ENCODE measurements at places on chromosomes 12 and 14. TPM values are rescaled to one million over a fixed set of nuclear protein-coding genes. Genes with fewer than 3 reads are reported as not detected.
A peak's percentile ranks its signal among the peaks of the same experiment; 100 is the strongest.

GRCh38 chr12:113813229-113813541 lies 152.9 kb downstream of the RBM19 start:
- H3K36me3 ChIP-seq = no peaks in the 10 kb centered on the region
- no peaks in the 10 kb centered on the region for H3K27me3 ChIP-seq
- H3K4me1 ChIP-seq = no peaks in the 10 kb centered on the region
- no peak overlapping the region for H3K27ac ChIP-seq

DNA sequence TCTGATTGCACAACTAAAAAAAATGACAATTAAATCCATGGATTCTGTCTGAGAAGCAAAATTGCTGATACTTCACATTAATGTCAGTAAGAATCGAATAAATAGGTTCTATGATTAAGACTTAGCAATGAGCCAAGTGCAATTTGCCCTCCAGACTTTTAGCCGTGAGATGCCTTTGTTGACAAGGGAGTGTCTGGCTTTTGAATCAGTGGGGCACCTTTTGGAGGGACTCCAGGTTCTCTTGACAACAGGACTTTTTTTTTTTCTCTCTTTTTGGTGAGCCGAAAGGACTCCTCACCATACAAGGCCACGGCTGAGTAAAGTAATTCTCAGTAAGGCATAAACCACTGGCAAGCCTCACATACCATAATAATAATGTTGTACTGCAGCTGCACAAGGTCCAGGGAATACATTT lies 4.7 kb upstream of the MDM1 start:
- no peaks in the 10 kb centered on the region for H3K27me3 ChIP-seq
- DNase-seq = no peak
- H3K4me3 ChIP-seq = no peak overlapping the region
- H3K27ac ChIP-seq = no peak overlapping the region

- no peaks in the 10 kb centered on the region for H3K36me3 ChIP-seq
- H3K4me3 ChIP-seq = no peak overlapping the region
Measured at GRCh38 chr12:14249368-14249767, 116.1 kb upstream of the ATF7IP start.

- no peaks in the 10 kb centered on the region for H3K4me1 ChIP-seq
- H3K27ac ChIP-seq = no peak overlapping the region
Measured at GRCh38 chr14:82362452-82362851, 828.8 kb upstream of the SEL1L start.

DNA sequence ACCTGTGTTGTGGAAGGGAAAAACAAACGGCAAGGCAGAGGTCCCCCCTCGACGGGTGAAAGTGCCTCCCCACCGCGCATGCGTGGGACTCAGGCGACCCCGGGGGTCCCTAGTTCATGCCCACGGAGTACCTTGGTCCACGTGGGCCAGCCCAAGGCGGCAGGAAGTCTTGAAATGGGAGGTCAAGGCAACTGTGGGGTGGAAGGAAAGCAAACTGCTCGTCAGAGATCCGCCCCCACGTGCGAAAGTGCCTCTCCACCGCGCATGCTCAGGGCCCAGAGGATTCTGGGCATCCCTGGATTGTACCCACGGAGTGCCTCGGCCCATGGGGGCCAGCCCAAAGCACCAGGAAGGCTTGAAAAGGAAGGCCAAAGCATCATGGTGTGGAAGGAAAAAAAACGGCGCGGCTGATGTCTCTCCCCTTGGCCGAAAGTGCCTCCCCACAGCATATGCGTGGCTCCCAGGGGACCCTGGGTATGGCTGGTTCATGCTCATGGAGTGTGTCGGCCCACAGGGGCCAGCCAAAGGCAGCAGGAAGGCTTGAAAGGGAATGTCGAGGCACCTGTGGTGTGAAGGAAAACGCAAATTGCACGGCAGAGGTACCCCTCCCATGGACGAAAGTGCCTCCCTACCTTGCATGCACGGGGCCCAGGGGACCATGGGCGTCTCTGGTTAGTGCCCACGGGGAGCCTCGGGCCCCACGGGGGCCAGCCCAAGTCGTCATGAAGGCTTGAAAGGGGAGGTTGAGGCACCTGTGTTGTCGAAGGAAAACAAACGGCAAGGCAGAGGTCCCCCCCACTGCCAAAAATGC lies 369.7 kb downstream of the ALG10 start:
- H3K36me3 ChIP-seq = no peaks in the 10 kb centered on the region
- no peak overlapping the region for H3K4me3 ChIP-seq
- no peak for DNase-seq
- no peak overlapping the region for H3K27ac ChIP-seq
- H3K4me1 ChIP-seq = no peaks in the 10 kb centered on the region

GRCh38 chr12:12899530-12900380 lies 8.4 kb downstream of the GPRC5A start:
- peaks cover 41% of the 10 kb centered on the region for H3K4me1 ChIP-seq
- no peaks in the 10 kb centered on the region for H3K36me3 ChIP-seq
- H3K4me3 ChIP-seq = peak overlapping the region; percentile 6
- peak overlapping the region; percentile 92 for H3K27ac ChIP-seq
- H3K27me3 ChIP-seq = no peaks in the 10 kb centered on the region
- DNase-seq = peak; percentile 69

DNA sequence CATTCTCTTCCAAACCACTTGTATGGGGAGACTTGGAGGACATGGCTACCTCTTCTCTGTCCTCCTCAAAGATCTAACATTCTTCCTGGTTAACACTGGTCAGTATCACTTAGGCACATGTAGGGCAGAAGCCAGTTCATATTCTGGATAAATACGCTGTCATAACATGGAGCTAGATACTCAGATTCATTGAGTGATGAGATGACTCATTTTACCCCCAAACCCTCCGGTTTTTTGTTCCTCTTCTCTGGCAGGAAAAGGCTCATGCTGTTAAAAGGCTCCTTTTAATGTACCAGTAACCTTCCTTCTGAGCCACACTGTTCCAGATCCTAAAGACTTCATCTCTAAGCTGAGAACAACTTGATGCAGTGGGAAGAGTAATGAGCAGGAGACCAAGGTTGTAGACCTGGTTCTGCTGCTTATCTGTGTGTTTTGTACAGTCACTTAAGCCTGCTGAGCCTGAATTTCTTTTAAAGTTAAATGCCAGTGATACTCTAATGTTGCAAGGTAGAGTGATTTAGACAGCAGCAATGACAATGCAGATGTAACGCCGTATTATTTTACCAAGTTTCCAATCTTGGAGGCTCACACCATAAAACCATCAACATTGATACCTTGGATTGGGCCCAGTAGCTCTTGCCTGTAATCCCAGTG lies 57.3 kb upstream of the ELK3 start:
- no peak overlapping the region for H3K4me3 ChIP-seq
- H3K36me3 ChIP-seq = no peaks in the 10 kb centered on the region
- H3K4me1 ChIP-seq = no peaks in the 10 kb centered on the region
- H3K27me3 ChIP-seq = no peaks in the 10 kb centered on the region
- DNase-seq = no peak

DNA sequence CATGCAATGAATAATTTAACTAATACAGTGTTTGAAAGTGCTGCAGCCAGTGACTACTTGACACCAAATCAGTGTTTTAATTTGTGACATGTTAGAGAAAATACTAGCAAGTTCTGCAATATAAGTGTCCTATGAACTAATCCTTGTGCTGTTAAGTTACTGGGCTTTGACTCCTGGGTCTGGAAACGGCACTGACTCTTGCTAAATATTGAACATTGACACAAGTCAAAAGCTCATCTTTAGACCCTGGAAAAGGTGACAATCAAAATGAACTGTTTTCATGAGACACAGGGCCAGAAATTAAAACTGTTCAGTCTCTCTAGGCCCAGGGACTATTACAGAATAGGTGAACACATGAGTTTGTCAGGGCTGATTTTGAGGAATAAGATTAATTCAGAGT lies 268.1 kb downstream of the IPO8 start:
- H3K27me3 ChIP-seq = no peaks in the 10 kb centered on the region
- DNase-seq = no peak
- H3K4me1 ChIP-seq = no peaks in the 10 kb centered on the region
- H3K4me3 ChIP-seq = no peak overlapping the region

DNA sequence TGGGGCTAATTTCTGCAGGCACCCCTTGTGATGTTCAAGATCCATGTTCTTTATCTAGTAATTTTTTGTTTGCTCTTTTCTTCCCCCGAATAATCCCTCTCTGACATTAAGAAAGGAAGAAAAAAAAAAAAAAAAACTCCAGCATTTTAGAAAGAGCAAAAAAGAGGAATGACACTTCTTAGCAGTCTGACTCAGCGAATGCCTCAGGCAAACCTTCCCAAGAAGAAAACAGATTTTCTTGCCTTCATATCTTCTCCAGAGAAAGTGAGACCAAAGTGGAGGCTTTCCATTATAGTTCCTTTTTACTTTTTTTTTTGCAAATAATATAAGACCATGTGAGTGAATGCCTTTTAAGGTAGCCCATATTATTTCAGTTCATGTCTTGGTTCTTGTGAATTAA lies 479.0 kb upstream of the SYT1 start:
- DNase-seq = no peak
- no peak overlapping the region for H3K27ac ChIP-seq
- no peaks in the 10 kb centered on the region for H3K4me1 ChIP-seq
- H3K36me3 ChIP-seq = no peaks in the 10 kb centered on the region
- H3K27me3 ChIP-seq = no peaks in the 10 kb centered on the region
- H3K4me3 ChIP-seq = no peak overlapping the region

DNA sequence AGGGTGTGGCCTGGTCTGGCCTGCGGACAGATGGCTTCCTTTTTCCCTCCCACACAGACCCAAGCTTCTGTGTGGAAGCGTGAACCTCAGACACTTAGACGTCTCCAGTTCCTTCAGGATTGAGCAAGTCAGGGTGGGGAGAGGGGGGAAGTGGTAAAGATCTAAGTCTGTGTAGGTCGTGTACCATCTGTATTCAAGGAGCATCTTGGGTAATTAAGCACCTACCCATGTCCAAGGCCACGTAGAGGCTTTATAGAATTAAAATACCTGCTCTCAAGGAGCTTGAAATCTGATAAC lies 1.7 kb downstream of the AVIL start:
- H3K4me3 ChIP-seq = no peak overlapping the region
- DNase-seq = no peak
- H3K27ac ChIP-seq = no peak overlapping the region
- no peaks in the 10 kb centered on the region for H3K27me3 ChIP-seq

DNA sequence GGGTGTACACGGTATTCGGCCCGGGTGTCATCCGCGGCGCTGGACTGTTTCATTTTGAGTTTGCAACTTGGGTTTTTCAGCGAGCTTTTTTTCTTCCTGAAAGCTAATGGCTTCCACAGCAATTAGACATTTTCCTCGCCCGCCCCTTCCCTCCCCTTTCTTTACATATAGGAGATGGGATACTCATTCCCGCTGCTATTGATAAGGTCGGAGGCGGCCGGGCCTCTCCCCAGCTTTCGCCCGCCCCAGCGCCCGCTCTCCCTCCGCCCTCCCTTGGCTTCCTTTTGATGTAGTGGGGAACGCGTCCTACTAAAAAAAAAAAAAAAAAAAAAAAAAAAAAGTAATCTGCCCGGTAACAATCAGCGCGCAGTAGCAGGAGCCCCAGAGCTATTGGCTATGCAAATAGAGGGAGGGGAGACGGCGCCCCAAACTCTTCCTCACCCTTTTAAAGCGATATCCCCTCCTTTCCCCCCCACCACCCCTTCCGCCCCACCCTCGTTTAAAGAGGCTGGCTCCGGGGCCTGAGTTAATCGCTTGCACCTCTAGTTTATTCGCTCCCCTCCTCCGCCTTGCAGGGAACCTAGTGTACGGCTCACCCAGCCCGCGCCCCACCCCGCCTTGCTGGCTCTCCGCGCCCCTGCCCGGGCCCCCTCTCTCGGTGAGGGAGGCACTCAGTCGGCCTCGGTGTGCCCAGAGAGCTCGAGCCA lies 1.7 kb upstream of the CCND2 start:
- H3K4me3 ChIP-seq = peak overlapping the region; percentile 35
- peak overlapping the region; percentile 94 for H3K27ac ChIP-seq
- H3K36me3 ChIP-seq = no peaks in the 10 kb centered on the region
- H3K4me1 ChIP-seq = peaks cover 35% of the 10 kb centered on the region

- no peaks in the 10 kb centered on the region for H3K4me1 ChIP-seq
- H3K36me3 ChIP-seq = peaks cover 89% of the 10 kb centered on the region
Measured at GRCh38 chr12:123319826-123320225, 44.8 kb downstream of the SBNO1 start.

- peak overlapping the region; percentile 44 for H3K4me3 ChIP-seq
- no peaks in the 10 kb centered on the region for H3K36me3 ChIP-seq
- no peaks in the 10 kb centered on the region for H3K27me3 ChIP-seq
- peak; percentile 23 for DNase-seq
- no peaks in the 10 kb centered on the region for H3K4me1 ChIP-seq
Measured at GRCh38 chr12:23950210-23950774, 822 bp upstream of the SOX5 start.

- no peak overlapping the region for H3K4me3 ChIP-seq
- peaks cover 9% of the 10 kb centered on the region for H3K36me3 ChIP-seq
- no peaks in the 10 kb centered on the region for H3K27me3 ChIP-seq
- DNase-seq = no peak
- no peaks in the 10 kb centered on the region for H3K4me1 ChIP-seq
Measured at GRCh38 chr14:88588081-88588480, 25.2 kb downstream of the ZC3H14 start.

DNA sequence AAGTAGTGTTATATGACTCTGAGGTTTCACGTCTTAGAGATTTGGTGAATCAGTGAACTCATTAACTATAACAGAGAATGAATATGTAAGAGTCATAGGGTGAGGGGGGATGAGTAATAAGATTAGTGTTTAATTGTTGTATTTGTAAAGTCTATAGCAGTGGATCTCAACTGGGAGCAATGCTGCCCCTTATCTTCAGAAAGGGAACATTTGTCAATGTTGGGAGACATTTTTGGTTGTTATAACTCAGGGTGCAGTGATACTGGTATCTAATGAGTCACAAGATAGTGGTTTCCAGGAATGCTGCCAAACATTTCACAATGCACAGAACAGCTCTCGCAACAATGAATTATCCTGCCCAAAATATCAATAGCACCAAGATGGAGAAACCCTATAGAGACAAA lies 1193.7 kb downstream of the GALC start:
- no peak overlapping the region for H3K4me3 ChIP-seq
- H3K4me1 ChIP-seq = no peaks in the 10 kb centered on the region
- no peak overlapping the region for H3K27ac ChIP-seq
- DNase-seq = no peak
- no peaks in the 10 kb centered on the region for H3K36me3 ChIP-seq

GRCh38 chr12:107134558-107134957 lies 41.2 kb upstream of the CRY1 start:
- H3K27ac ChIP-seq = no peak overlapping the region
- no peaks in the 10 kb centered on the region for H3K36me3 ChIP-seq
- no peak for DNase-seq
- no peak overlapping the region for H3K4me3 ChIP-seq
- H3K4me1 ChIP-seq = peaks cover 17% of the 10 kb centered on the region

- DNase-seq = no peak
- no peaks in the 10 kb centered on the region for H3K27me3 ChIP-seq
- no peaks in the 10 kb centered on the region for H3K4me1 ChIP-seq
- no peak overlapping the region for H3K4me3 ChIP-seq
Measured at GRCh38 chr12:78375461-78375860, 489.1 kb upstream of the SYT1 start.

GRCh38 chr12:47554046-47554653 lies 151.7 kb downstream of the RPAP3 start:
- no peak overlapping the region for H3K4me3 ChIP-seq
- no peak overlapping the region for H3K27ac ChIP-seq
- H3K36me3 ChIP-seq = no peaks in the 10 kb centered on the region
- no peaks in the 10 kb centered on the region for H3K27me3 ChIP-seq

The PLCZ1 gene
- total RNA-seq = not detected

The ASB2 gene
- not detected for total RNA-seq

The TTC6 gene
- 0.38 TPM for total RNA-seq

The VDR gene
- 4.0 TPM for total RNA-seq

The CLEC7A gene
- total RNA-seq = 9.4 TPM

The CMTM5 gene
- 1.5 TPM for total RNA-seq

The ITGB7 gene
- total RNA-seq = 3.2 TPM

The C14orf39 gene
- total RNA-seq = 0.13 TPM

The RASSF9 gene
- 10.4 TPM for total RNA-seq

The CDKN3 gene
- total RNA-seq = 7.4 TPM

The KCNA5 gene
- total RNA-seq = 0.63 TPM

The DIO3 gene
- total RNA-seq = 10.7 TPM

The MLH3 gene
- 68.1 TPM for total RNA-seq
